ENCODE measurements at places on chromosomes 1 and 21.

GRCh38 chr1:152110365-152110859, 4.8 kb downstream of the TCHH start:
- DNase-seq: peak; percentile 44

DNA sequence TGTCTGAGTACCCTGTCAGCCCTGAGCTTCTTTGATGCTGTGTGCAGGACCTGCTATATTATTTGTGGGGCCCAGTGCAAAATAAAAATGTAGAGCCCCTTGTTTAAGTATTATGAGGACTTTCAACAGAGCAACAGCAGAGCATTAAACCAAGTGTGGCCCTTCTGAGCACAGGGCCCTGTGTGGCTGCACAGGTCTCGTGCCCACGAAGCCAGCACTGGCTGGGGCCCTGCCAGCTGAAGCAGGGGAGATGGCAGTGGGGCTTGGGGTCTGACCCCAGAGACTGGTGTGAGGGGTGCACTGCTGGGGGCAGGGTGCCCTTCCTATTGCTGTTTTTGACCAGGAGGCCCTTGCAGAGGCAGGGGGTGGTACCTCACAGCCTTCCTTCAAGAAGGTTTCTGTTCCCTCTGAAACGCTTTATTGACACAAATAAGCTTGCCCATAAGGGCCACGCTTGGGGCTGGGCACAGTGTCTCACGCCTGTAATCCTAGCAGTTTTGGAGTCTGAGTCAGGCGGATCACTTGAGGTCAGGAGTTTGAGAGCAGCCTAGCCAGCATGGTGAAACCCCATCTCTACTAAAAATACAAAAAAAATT, 2.2 kb upstream of the SEMA4A start:
- DNase-seq: peak; percentile 62

- DNase-seq: no peak
These were observed 18.5 kb downstream of the COP1 start for GRCh38 chr1:176188604-176189003.

GRCh38 chr1:55803429-55803828, 588.3 kb upstream of the USP24 start:
- DNase-seq: no peak

DNA sequence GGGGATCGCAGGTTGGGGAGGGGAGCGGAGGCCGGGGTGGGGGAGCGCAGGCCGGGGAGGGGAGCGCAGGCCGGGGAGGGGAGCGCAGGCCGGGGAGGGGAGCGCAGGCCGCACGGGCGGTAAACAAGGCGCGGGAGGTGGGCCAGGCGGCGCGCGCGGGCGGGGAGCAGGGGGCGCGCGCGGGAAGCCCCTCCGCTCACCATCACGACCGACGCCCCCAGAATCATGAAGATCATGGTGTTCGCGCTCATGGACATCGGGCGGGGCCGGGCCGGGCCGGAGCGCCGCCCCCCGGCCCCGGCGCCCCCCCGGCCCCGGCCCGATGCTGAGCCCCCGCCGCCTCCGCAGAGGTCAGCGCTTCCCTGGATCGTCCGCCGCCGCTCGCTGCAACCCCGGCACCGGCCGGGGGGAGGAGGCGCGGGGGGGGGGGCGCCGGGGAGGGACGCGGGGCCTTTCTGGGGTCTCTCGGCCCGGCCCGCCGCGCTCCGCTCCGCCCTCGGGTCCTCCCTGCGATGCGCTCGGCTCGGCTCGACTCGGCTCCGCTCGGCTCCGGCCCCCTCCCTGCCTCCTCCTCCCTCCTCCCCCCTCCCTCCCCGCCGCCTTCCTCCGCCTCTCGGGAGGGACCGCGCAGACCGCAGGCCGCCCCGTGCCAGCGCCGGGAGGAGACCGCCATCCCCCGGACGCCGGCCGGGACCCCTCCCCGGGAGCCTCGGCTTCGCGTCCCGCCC, at the start of gene TMEM240:
Gene TMEM240 (minus strand): TSS at position 535 of the 728 bp plus-strand sequence. CDS start 278 bp downstream, at position 257.
- peak; percentile 69 for DNase-seq

Data from IMR-90 (cell line).